Activated CD4-positive, alpha-beta T cell treated with anti-CD3 and anti-CD28 coated beads for 24 hours (primary cell): ENCODE measurements at places on chromosomes 16 and 17.

DNA sequence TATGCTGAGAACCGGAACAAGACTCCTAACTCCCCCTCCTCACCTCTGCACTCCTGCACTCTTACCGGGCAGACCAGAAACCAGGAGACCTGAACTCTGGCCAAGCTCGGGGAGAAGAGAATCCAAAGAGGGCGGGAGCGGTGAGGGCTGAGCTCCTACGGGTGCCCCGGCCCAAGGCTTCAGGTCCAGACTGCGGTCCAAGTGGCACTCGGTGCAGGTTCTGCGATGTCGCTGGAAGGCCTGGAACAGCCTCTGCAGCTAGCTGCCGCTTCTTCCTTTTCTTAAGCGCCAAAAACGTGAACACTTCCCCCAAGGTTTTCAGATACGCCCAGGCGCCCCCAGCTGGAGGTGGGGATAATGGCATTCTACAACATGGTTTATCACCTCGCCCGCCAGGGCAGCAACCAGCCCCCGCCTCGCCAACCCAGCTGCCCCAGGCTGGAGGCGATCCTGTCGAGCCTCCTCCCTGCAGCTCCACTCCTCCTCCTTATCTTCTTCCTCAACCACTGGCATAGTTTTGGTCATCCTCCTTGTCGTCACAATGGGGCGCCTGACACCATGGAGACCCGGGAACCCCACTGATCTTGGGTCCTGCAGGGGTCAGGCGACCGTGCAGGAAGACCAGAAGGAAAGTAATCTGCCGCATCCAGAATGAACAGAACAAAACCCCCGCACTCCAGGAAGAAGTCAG, 1735.9 kb downstream of the TP53TG3F start:
- no peak for DNase-seq

DNA sequence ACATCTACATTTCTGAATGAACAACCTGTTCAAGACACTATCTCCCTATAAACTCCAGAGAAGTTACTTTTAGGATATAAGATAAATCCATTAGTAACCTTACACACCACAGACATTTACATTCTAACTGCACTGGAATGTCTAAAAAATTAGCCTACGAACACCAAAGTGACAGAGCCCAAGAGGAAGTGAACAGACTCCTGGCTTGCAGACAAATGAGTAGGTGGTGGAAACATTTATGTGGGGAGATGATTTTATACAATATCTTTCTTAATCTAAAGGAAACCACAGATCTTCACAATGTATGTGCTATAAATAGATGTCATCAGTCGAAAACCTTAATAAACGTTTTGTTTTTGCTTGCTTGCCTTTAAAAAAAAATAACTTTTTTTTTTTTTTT, 18.8 kb downstream of the ZNF652 start:
- DNase-seq: no peak

DNA sequence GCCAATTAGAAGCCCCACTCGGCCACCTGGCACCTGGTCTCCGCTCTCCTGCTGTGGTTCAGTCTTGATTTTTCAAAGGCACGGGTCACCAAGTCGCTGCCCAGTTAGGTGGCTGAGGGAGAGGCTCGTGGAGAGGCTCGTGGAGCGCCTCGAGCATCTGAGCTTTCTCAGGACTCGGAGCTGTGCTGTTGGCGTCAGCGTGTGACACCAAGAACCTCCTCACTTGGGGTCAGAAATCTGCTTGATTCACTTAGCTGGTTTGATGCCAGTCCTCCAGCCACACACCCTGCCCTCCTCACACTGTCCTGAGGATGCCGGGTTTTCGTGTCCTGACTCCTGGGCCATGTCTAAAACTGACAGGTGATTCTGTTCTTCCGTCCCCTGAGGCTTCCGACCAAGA, 82.6 kb downstream of the SOCS1 start:
- no peak for DNase-seq

DNA sequence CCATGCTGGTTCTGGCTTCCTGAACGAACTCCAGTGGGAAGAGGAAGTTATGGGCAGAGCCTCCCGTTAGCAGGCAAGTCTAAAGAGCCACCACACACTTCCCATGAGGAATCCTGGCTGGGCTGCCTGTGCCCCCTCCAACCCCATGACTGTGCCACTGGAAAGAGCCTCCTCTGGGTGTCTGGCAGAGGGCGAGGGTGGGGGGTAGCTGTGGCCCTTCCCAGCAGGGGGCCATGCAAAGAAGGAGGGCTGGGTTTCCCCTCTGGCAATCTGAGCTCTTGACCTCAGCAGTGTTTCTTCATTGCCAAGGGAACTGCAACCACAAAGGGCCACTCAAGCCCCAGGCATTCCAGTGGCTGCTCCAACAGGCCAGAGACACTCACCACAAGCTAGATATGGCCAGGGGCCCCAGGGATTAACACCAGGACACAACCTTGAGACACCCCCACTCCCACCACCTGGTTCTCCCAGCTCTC, 1.7 kb upstream of the RRAD start:
- no peak for DNase-seq

GRCh38 chr16:27839419-27839818, 224.1 kb downstream of the GSG1L start:
- no peak for DNase-seq

- no peak for DNase-seq
Measured at GRCh38 chr17:9343516-9343915, 232.1 kb downstream of the STX8 start.

DNA sequence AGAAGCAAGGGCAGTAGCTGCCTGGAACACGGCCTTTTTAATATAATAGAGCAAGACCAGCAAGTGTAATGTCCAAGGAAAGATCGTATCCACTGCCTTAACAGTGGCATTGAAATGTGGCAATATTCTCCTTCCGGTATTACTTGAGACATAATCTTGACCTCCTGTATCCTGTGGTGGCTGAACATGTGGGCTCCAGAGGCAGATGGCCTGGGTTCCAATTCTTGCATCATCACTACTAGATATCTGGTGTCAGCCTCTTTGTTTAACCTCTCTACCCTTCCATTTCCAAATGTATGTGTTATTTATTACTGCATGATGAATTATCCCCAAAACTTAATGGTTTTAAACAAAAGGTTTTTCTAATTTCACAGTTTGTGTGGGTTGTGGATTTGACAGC, 3.5 kb upstream of the CDYL2 start:
- DNase-seq: no peak

DNA sequence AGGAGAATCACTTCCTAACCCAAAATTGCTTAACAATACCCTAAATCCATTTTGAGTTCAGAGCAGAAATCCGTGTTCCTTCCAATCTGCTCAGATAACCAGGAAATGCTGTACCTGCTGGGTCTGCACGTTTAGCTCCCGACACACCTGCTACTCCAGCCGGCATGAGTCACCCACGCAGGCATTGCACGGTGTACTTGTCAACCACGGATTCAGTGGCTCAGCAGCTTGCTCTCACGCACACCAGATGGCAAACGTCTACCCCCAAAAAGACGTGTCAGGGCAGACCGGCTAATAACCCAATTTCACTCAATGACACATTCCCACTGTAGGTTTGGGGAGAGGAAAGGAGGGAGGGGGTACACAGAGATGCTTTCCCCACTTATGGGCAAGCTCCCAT, 468.1 kb downstream of the SOX9 start:
- DNase-seq: no peak

DNA sequence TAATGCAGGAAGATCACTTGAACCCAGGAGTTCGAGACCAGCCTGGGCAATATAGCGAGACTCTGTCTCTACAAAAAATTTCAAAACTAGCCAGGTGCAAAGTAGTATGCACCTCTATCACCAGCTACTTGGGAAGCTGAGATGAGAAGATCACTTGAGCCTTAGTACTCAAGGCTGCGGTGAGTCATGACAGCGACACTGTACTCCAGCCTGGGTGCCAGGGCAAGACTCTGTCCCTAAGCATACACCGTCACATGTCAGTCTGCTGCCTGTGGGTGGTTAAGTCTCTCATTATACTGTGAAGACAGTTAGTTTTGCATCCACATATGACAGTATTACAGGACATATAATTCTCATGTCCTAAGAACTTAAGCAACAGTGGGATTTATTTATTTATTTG, 21.8 kb downstream of the NMRAL1 start:
- no peak for DNase-seq

- no peak for DNase-seq
Measured at GRCh38 chr16:10679921-10680320, 14.8 kb downstream of the TEKT5 start.

DNA sequence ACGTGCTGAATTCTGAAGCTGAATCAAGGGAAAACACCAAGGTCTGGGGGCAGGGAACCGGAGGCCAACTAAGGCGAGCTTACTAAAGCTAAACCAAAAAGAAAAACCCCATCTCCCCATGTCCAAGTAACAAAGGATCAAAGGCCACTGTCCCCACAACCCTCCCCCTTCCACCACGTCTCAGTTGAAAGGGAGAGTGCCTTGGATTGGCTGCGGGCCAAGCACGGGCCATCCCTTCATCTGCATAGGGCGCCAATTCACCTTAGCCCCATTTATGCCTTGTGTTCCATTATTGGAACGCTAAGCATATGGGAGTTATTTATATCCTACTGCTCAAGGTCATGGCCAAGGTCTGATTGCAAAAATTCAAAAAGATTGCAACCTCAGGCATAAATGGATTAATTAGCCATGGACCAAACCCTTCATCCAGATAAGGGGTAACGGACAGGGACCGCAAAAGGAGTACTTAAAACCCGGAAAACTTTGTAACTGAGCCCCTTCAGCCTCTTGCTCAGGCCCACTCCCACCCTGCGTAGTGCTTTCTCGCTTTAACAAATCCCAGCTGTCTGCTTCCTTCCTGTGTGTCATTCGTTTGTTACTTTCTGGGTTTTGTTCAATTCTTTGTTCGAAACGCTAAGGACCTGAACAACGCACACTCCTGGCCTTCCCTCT, 740 bp upstream of the ATP6V0D1 start:
- peak; percentile 39 for DNase-seq

GRCh38 chr17:75806822-75807500, 22.4 kb downstream of the UNK start:
- DNase-seq: no peak

DNA sequence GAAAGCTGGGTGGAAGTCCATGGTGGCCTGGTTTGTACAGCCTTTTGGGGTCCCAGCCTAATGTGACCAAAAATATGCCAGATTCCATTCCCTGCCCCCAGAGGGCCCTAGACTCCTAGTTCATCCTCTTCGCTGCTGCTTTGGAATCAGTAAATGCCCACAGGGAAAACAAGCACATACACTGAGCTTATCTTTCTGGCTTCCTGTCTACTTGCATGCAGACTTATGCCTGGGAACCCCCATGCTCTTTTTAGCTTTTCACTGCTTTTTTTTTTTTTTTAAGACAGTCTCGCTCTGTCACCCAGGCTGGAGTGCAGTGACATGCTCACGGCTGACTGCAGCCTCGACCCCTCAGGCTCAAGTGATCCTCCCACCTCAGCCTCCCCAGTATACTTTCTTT, 6.2 kb upstream of the CD300LG start:
- DNase-seq: no peak

- DNase-seq: no peak
Measured at GRCh38 chr16:54955757-54956156, 25.1 kb downstream of the IRX5 start.

GRCh38 chr17:78234261-78234865, 2.9 kb downstream of the TMEM235 start:
- DNase-seq: no peak

- DNase-seq: no peak
Measured at GRCh38 chr16:53947642-53948041, 243.7 kb downstream of the FTO start.
